Vagina (tissue), 2 donors: ENCODE measurements at places on chromosomes 7 and 10. TPM values are rescaled to one million over a fixed set of nuclear protein-coding genes. Genes with fewer than 3 reads are reported as not detected.
A peak's percentile ranks its signal among the peaks of the same experiment; 100 is the strongest.

The RAMP3 gene
- 50.1 TPM for total RNA-seq

The CNPY1 gene
- total RNA-seq = not detected

The LDB1 gene
- 62.6 TPM for total RNA-seq

The LLCFC1 gene
- total RNA-seq = not detected

The CYP2C19 gene
- total RNA-seq = 6.1 TPM

The GPR26 gene
- total RNA-seq = not detected

The OR2A7 gene
- total RNA-seq = 7.4 TPM

The ZNHIT1 gene
- 55.2 TPM for total RNA-seq

- peaks cover 9% of the 10 kb centered on the region for H3K4me1 ChIP-seq
- H3K27ac ChIP-seq = no peak overlapping the region
- H3K27me3 ChIP-seq = no peaks in the 10 kb centered on the region
- no peaks in the 10 kb centered on the region for H3K36me3 ChIP-seq
- H3K4me3 ChIP-seq = no peak overlapping the region
These were observed 28.6 kb downstream of the KCNH2 start for GRCh38 chr7:150949564-150949963.

DNA sequence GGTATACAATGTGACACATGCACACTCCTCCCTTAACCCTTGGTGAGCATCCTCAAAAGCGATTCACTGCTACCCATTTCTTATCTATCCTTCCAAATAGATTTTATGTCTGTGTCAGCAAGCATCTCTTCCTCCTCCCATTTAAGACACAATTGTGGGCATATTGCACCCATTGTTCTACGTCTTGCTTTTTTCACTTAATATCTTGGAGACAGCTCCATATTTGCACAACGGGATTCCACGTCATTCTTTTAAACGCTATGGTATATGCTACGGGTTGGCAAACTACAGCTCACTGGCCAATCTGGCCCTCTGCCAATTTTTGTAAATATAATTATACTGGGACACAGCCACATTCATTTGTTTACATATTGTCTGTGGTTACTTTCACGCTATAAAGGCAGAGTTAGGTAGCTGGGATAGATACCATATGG is 88.6 kb downstream of the RNF216 start:
- no peaks in the 10 kb centered on the region for H3K36me3 ChIP-seq
- peak overlapping the region; percentile 16 for H3K4me3 ChIP-seq
- no peak for DNase-seq
- H3K4me1 ChIP-seq = peaks cover 94% of the 10 kb centered on the region
- H3K27ac ChIP-seq = peak overlapping the region; percentile 83
- no peaks in the 10 kb centered on the region for H3K27me3 ChIP-seq

- no peak overlapping the region for H3K4me3 ChIP-seq
- H3K27ac ChIP-seq = no peak overlapping the region
- no peaks in the 10 kb centered on the region for H3K36me3 ChIP-seq
- no peak for DNase-seq
- H3K27me3 ChIP-seq = no peaks in the 10 kb centered on the region
These were observed 93.7 kb downstream of the ELAPOR2 start for GRCh38 chr7:86965727-86966120.

GRCh38 chr10:52645187-52645758 is 127.3 kb downstream of the MBL2 start:
- no peak overlapping the region for H3K27ac ChIP-seq
- no peaks in the 10 kb centered on the region for H3K27me3 ChIP-seq
- H3K36me3 ChIP-seq = no peaks in the 10 kb centered on the region

DNA sequence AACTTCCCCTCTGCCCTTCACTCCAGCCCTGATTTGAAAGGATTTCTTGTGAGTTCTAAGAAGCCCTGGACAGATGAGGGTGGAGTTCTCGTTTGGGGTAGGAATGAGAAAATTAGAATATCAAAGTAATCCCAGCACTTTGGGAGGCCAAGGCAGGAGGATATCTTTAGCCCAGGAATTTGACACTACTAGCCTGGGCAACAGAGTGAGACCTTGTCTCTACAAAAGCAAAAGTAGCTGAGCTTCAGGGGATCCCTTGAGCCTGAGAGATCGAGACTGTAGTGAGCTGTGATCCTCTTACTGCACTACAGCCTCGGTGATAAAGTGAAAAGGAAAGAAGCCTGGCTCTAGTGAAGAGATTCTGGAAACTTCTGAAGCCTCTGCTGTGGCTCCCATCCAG is 76.2 kb downstream of the TET1 start:
- no peak overlapping the region for H3K27ac ChIP-seq
- no peak for DNase-seq
- no peaks in the 10 kb centered on the region for H3K4me1 ChIP-seq
- H3K4me3 ChIP-seq = no peak overlapping the region
- H3K36me3 ChIP-seq = no peaks in the 10 kb centered on the region

DNA sequence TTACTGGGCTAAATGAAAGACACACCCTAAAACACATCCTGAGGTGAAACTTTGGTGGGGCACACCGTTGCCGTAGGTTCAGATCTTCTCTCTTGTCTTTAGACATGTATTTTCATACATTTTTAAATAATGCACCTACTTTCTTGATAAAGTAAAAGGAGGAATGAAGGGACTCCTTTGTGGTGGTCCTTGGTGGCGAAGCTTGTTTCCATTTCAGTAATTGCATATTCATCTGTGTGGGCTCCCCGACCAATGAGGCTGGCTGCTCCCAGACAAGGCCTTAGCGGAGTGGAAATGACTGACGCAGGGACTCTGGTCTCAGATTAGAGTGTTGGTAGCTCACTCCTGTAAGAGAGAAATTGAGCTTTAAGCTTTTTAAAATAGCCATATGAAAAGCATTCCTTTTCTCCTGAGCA is 815 bp downstream of the CCSER2 start:
- peaks cover 31% of the 10 kb centered on the region for H3K4me1 ChIP-seq
- H3K27me3 ChIP-seq = no peaks in the 10 kb centered on the region
- no peaks in the 10 kb centered on the region for H3K36me3 ChIP-seq

GRCh38 chr7:112347088-112347487 is 103.2 kb upstream of the IFRD1 start:
- H3K4me1 ChIP-seq = no peaks in the 10 kb centered on the region
- H3K27ac ChIP-seq = no peak overlapping the region
- no peak for DNase-seq
- H3K27me3 ChIP-seq = no peaks in the 10 kb centered on the region
- no peak overlapping the region for H3K4me3 ChIP-seq
- H3K36me3 ChIP-seq = no peaks in the 10 kb centered on the region

GRCh38 chr7:68176974-68177373 is 1180.3 kb downstream of the TYW1 start:
- H3K4me3 ChIP-seq = no peak overlapping the region
- H3K27ac ChIP-seq = no peak overlapping the region
- no peaks in the 10 kb centered on the region for H3K4me1 ChIP-seq
- no peak for DNase-seq
- H3K27me3 ChIP-seq = no peaks in the 10 kb centered on the region
- H3K36me3 ChIP-seq = no peaks in the 10 kb centered on the region

- peaks cover 48% of the 10 kb centered on the region for H3K4me1 ChIP-seq
- DNase-seq = no peak
- no peaks in the 10 kb centered on the region for H3K27me3 ChIP-seq
- H3K27ac ChIP-seq = no peak overlapping the region
These were observed 4.4 kb downstream of the WDR91 start for GRCh38 chr7:135206941-135207391.

GRCh38 chr7:138029941-138030340 is 28.1 kb upstream of the CREB3L2 start:
- no peak for DNase-seq
- H3K27ac ChIP-seq = no peak overlapping the region
- no peaks in the 10 kb centered on the region for H3K27me3 ChIP-seq
- no peaks in the 10 kb centered on the region for H3K4me1 ChIP-seq

DNA sequence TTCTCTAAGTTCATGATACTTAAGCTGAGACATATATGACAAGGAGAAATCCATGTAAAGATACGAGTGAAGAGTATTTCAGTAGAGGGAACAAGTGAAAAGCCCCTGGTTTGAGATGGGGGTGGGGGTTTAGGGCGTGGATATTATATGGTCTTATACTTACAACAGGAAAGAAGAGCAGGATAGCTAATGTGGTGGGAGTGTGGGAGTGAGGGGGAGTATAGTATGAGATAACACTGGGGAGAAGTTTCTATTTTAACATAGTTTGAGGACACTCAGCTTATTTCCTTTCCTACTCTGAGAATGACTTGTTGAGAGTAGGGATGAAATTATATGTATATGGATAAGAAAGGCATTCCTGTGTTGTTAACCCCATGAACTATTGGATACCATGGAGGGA is 36.5 kb downstream of the MCU start:
- peaks cover 5% of the 10 kb centered on the region for H3K4me1 ChIP-seq
- no peaks in the 10 kb centered on the region for H3K27me3 ChIP-seq
- no peaks in the 10 kb centered on the region for H3K36me3 ChIP-seq
- H3K27ac ChIP-seq = no peak overlapping the region
- DNase-seq = no peak
- no peak overlapping the region for H3K4me3 ChIP-seq

- H3K36me3 ChIP-seq = no peaks in the 10 kb centered on the region
- H3K4me1 ChIP-seq = no peaks in the 10 kb centered on the region
- H3K27ac ChIP-seq = no peak overlapping the region
- DNase-seq = no peak
- H3K27me3 ChIP-seq = no peaks in the 10 kb centered on the region
- no peak overlapping the region for H3K4me3 ChIP-seq
These were observed 158.3 kb upstream of the KCND2 start for GRCh38 chr7:120114626-120115025.

GRCh38 chr10:61860964-61861758 is 40.3 kb upstream of the ARID5B start:
- H3K27ac ChIP-seq = no peak overlapping the region
- no peak for DNase-seq

GRCh38 chr10:80203835-80204676 is 1.3 kb downstream of the ANXA11 start:
- no peaks in the 10 kb centered on the region for H3K27me3 ChIP-seq
- H3K4me1 ChIP-seq = peaks cover 86% of the 10 kb centered on the region
- no peaks in the 10 kb centered on the region for H3K36me3 ChIP-seq
- peak overlapping the region; percentile 90 for H3K4me3 ChIP-seq

DNA sequence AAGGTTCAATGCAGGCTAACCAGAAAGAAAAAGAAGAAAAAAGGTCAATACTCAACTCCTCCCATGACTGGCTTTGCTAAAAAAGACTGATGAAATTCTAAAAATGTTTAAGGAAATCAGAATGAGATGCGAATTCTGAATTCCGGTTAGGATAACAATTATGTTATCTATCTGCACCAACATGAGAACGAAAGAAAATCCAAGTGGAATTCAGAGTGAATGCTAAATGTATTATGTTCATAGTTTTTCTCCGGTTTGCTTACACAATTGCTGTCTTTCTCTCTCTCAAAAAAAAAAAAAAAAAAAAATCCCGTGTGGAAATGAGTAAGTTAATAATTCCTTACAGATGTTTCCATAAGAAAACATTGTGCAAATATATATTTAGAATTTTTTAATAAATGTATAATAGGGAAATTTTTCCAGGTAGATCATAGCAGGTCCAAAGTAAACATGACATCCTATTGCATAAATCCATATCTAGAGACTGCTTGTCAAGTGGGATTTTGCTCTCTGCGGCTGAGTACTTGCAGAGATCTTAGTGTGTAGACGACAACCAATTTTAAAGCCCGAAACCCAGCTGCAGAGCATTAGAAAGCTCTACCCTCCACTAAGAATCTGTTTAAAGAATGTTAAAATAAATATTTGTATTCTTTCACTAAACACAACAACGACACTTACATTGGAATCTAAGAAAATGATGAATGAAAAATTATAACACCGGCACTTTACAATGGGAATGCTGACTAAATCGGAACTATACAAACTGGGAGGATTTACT is 104.0 kb downstream of the JAZF1 start:
- H3K27me3 ChIP-seq = no peaks in the 10 kb centered on the region
- no peaks in the 10 kb centered on the region for H3K36me3 ChIP-seq
- no peak for DNase-seq
- H3K4me1 ChIP-seq = peaks cover 48% of the 10 kb centered on the region

GRCh38 chr7:106181658-106182265 is 69.7 kb upstream of the SYPL1 start:
- DNase-seq = no peak
- H3K27ac ChIP-seq = no peak overlapping the region
- no peaks in the 10 kb centered on the region for H3K4me1 ChIP-seq
- no peaks in the 10 kb centered on the region for H3K27me3 ChIP-seq
- H3K4me3 ChIP-seq = no peak overlapping the region

DNA sequence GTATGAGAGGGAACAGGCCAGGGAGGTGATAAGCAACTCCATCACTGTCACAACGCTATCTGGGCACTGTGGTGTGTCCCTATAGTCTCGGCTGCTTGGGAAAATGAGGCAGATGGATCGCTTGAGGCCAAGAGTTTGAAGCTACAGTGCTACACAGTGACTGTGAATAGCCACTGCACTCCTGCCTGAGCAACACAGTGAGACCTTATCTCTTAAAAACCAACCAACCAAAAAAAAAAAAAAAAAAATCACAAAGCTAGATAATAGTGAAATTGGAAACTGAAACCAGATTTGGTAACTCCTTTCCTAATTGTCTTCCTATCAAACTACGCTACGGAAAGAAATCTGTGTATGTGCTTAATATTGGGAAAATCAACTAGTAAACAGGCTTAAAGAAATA is 14.1 kb downstream of the MICU1 start:
- no peaks in the 10 kb centered on the region for H3K36me3 ChIP-seq
- no peak overlapping the region for H3K27ac ChIP-seq
- no peaks in the 10 kb centered on the region for H3K4me1 ChIP-seq
- no peak for DNase-seq
- H3K27me3 ChIP-seq = no peaks in the 10 kb centered on the region

GRCh38 chr7:33550363-33550762 is 355.0 kb upstream of the BMPER start:
- no peak overlapping the region for H3K27ac ChIP-seq
- H3K27me3 ChIP-seq = no peaks in the 10 kb centered on the region
- H3K36me3 ChIP-seq = no peaks in the 10 kb centered on the region
- H3K4me1 ChIP-seq = no peaks in the 10 kb centered on the region
- DNase-seq = no peak

DNA sequence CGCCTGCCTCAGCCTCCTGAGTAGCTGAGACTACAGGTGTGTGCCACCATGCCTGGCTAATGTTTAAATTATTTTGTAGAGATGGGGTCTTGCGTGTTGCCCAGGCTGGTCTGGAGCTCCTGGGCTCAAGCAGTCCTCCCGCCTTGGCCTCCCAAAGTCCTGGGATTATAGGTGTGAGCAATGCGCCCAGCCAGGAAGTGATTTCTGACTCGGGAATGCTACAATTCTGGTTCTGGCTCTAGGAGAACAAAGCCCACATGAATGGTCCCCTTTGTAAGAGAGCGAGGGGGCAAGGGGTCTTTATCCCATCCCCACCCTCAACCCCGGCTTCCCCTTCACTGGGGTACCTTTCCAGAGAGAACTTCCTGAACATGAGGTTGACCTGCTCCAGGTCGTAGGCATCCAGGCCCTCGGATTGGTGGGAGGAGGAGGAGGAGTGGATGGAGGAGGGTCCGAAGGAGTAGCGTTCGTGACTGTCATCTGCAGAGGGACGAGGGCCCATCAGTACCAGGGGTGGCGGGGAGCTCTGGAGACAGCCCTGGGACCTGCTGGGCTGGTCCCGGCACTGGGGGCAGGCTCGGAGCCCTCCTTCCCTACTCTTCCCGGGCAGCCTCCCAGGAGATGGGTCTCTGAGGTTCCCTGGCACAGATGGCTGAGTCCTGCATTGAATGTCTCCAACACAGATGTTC is 79.9 kb upstream of the GNA12 start:
- DNase-seq = no peak
- no peaks in the 10 kb centered on the region for H3K4me1 ChIP-seq
- no peaks in the 10 kb centered on the region for H3K36me3 ChIP-seq
- H3K27ac ChIP-seq = no peak overlapping the region
